Left colon (tissue), 2 donors: ENCODE measurements at places on chromosomes 6 and 20. TPM values are rescaled to one million over a fixed set of nuclear protein-coding genes. Genes with fewer than 3 reads are reported as not detected.

APOM gene
- total RNA-seq = 2.0 TPM

GRCh38 chr6:1931817-1932216 is 313.6 kb downstream of the GMDS start:
- DNase-seq = no peak

GRCh38 chr6:35011096-35012041 is 122.3 kb downstream of the ANKS1A start:
- DNase-seq = no peak

- DNase-seq = no peak
These were observed 50.5 kb upstream of the GCM1 start for GRCh38 chr6:53199156-53199555.

GRCh38 chr6:170378502-170378901 is 71.9 kb downstream of the FAM120B start:
- DNase-seq = no peak
